Thoracic aorta (tissue), 2 donors: ENCODE measurements at places on chromosomes 16 and 17.

GRCh38 chr17:72004611-72005331, 116.0 kb upstream of the SOX9 start:
- no peak for DNase-seq

- DNase-seq: no peak
Measured at GRCh38 chr17:81716674-81716996, 4.6 kb downstream of the SLC25A10 start.

- DNase-seq: no peak
Measured at GRCh38 chr16:25066426-25066746, 45.2 kb upstream of the LCMT1 start.

GRCh38 chr16:54006693-54007092, 279.9 kb downstream of the IRX3 start:
- DNase-seq: no peak

- DNase-seq: no peak
Measured at GRCh38 chr17:50099003-50099402, 3.9 kb downstream of the PDK2 start.
